Bronchial epithelial cell (primary cell): ENCODE measurements at places on chromosomes 2 and 18.
A peak's percentile ranks its signal among the peaks of the same experiment; 100 is the strongest.

- DNase-seq: no peak
Measured at GRCh38 chr2:168626647-168627046, 170.6 kb downstream of the CERS6 start.

GRCh38 chr2:22907330-22907729 lies 477.6 kb upstream of the KLHL29 start:
- no peak for DNase-seq

- DNase-seq: no peak
Measured at GRCh38 chr2:61722318-61722717, 131.5 kb downstream of the FAM161A start.

- DNase-seq: peak; percentile 83
Measured at GRCh38 chr2:30235008-30235655, 3.8 kb downstream of the LBH start.
